ENCODE measurements at places on chromosomes 4 and X.

DNA sequence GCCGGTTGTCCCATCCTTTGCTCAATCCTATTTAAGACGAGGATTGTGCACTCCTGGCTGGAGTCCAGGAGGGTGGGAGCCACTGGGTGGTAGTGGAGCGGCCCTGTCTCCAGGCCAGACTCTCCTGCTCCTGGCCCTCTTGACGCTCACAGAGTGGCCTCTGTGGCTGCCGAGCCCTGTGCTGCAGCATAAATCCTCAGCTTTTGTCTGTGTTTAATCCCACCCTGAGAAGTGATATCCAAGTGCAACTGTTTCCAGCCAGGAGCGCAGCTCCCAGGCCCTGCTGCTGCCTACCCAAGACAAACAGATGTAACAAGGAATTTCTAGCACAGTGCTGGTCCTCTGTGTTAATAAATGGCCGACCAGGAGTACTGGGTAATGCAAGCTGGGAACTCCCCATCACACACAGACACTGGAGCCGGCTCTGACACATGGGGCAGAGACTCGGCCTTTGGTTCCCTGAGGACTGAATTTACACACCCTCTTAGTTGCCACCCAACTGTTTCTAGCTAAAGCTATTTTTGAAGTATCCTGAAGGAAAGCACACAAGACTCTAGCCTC lies 85.3 kb downstream of the GATB start:
- DNase-seq = no peak

DNA sequence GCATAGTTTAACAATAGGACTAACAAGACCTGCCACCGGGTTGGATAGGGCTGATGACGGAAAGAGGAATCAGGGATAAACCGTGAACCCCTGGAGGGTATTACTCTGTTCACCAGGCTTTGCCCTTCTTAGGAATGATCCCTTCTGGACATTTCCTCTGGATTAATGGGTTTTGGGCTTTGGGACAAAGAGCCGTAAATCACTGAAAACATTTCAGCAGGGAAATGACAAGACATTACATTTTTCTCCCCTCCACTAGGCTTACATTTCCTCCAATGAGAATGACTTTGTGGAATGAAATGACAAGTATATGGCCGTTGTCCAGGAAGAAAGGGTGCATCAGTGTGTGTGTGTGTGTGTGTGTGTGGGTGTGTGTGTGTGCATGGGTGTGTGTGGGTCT lies 25.9 kb upstream of the RBPJ start:
- DNase-seq = no peak

DNA sequence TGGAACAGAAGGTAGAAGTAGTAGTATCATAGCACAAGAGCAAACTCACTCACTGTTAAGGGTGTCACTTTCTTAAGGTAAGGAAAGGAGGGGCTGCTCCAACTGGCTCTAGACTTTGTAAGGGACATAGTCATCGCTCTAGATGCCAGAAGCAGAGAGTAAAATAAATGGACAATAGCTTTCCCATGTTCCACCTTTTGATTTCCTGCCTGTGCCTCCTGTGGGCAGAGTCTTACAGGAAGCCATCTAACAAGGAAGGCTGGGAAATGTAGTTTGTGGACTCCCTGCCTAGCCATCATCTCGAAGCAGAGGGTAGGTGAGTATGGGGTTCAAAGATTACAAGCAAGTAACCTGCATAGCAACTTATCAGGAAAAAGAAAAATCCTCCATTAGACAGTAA lies 1.7 kb upstream of the METTL14 start:
- no peak for DNase-seq

GRCh38 chrX:11555759-11556158 lies 110.0 kb downstream of the ARHGAP6 start:
- DNase-seq = no peak

DNA sequence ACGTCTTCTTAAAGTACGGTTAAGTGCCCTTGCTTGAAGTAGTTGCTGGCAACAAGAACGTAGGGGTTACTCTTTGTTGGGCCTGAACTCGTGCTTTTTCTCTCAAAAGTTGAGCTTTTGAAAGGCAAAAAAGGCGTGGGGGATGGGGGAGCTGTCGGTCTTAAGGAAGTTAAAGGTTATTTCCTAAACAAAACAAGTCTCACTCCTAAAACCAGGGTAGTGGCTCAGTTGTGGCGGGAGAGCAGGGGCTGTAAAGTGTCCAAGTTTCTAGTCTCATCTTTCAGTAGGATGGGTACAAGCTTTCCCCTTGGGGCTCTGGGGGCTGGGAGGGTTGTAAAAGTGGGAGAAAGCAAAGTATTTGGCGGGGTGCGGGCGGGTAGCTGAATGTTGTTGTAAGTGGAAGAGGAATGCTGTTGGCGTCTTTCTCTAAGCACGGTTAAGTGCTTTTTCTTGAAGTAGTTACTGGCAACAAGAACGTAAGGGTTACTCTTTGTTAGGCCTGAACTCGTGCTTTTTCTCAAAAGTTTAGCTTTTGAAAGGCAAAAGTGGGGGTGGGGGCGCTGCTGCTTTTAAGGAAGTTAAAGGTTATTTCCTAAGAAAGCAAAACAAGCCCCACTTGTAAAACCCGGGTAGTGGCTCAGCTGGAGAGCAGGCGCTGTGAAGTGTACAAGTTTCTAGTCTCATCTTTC lies 904 bp upstream of the WDR1 start:
- peak; percentile 46 for DNase-seq

- peak; percentile 23 for DNase-seq
Observed at GRCh38 chr4:92299152-92299551, 4.6 kb upstream of the GRID2 start.

DNA sequence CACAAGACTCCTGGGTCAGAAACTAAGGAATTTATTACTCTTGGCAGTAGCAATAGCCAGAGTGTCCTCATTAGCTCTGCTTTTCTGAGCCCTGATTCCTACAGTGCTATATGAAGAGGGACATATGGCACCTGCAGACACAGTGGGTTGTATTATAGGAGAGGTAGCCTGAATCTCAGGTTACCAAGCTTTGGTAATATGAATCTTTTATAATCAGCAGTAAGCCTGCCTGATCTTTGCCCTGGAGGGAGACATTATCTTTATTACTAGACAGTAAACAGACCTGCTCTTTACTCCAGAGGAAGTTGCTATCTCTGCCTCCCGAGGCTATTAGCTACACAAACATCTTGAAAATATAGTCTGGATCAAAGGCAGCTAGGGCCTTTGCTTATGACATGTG lies 62.5 kb upstream of the HOPX start:
- no peak for DNase-seq

DNA sequence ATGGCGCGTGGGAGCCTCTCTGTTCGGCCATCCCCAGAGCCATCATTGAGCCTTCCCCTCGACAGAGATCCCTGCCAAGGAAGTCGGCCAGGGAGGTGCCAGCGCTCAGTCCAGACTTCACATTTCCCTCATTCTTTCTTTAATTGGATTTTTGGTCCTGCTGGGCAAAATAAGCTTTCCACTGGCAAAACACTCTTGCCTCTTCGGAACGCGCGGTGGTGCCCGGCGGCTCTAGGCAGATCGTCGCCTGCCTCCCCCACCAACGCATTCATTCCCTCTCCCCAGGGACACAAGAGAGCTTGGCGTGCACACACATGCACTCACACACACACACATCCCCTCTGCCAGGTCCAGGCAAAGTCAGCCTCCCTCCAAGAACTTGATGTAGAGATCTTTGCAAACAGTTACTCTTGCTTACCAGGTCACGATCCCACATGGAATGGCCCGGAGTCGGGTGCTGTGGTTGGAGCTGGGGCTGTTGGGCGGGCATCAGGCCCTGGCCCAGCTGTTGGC lies 257.1 kb downstream of the BCOR start:
- DNase-seq = no peak

DNA sequence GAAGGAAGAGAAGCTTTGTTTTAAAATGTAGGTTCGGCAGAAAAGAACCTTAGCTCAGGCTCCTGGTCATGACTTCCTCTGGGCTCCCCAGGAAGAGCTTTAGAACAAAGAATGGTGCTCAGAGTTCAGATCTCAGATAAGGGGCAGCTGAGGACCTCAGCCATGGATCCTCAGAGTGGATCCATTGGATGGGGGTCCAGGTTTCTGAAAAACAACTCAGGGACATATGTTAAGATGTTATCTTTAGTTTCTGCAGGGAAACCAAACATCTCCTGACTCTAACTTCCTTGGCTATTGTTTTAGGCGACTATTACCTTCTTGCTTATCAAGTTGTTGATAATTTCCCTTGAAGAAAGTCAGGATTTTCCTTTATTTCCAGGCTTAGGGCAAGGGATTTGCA lies 5.4 kb downstream of the EVC start:
- no peak for DNase-seq

DNA sequence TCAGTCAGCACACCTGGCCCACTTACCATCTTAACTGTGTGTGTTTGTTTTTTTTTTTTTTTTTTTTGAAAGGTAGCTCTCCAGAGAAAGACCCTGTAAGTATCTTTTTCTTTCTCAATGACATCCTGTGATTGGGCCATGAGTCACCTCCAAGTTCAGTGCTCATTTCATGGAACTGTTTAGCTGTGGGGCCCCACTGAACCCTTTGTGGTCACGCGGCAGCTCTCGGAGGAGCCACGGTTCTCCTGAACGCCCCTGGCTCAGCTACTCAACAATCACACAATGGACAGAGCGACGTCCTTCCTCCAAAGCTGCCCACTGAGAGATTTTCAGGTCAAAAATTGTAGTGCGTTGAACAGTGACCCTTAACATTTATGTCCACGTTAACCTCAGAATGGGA lies 14.2 kb upstream of the IL3RA start:
- no peak for DNase-seq

DNA sequence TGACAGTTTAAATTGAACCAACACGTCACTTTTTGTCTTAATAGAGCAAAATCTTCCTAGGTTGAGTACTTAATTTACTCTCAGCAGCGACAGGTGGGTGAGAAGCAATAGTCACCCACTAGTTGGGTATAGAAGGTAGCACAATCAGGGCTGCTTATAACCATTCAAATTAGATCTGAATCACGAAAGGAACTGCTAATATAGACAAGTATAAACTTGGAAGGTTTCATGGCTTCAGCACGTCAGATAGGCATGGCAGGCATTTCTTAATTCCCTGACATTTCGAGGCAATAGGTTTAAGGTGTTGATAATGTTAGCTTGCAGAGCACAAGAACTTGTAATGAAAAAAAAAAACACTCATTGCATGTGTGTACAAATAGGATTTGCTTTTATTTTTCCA lies 853.4 kb downstream of the PCDH7 start:
- DNase-seq = no peak

GRCh38 chr4:145480257-145480656 lies 1.4 kb upstream of the SMAD1 start:
- DNase-seq = no peak

DNA sequence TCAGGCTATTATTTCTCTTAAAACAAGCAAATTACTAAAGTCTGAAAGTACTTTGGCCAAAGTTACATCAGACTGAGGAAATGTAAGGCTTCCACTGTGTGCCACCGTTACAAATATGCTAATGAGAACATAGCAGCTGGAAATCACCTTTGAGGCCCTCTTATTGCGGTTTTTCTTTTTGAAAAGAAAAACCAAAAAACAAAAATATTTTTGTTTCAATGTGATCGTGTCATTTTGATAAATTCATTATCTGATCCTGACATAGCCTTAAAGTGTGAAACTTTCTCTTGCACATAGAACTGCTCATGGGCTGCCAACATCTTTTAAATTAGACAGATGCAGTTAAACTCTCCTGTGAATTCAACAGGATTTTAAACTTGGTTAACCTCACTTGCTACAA lies 2.8 kb upstream of the TIFA start:
- DNase-seq = no peak

DNA sequence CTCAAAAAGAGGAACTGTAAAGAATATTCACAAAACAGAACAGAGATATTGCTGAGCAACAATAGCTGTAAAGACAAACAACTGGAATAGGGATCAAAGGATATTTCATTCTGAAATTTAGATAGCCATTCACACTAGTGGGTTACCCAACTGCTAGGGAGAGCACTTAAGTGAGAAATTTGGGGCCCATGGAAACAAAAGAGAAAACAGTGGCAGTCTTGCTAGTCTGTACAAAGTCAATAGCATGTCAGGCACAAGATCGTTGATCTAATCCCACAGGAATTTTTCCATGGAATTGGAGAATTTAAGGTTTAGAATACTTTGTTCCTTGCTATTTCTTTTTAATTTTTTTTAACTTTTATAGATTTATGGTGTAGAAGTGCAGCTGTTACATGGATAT lies 467.0 kb downstream of the PCDH18 start:
- peak; percentile 57 for DNase-seq

GRCh38 chr4:83679692-83680091 lies 143.8 kb downstream of the GPAT3 start:
- no peak for DNase-seq

GRCh38 chr4:139633195-139633594 lies 32.4 kb upstream of the MGST2 start:
- no peak for DNase-seq

DNA sequence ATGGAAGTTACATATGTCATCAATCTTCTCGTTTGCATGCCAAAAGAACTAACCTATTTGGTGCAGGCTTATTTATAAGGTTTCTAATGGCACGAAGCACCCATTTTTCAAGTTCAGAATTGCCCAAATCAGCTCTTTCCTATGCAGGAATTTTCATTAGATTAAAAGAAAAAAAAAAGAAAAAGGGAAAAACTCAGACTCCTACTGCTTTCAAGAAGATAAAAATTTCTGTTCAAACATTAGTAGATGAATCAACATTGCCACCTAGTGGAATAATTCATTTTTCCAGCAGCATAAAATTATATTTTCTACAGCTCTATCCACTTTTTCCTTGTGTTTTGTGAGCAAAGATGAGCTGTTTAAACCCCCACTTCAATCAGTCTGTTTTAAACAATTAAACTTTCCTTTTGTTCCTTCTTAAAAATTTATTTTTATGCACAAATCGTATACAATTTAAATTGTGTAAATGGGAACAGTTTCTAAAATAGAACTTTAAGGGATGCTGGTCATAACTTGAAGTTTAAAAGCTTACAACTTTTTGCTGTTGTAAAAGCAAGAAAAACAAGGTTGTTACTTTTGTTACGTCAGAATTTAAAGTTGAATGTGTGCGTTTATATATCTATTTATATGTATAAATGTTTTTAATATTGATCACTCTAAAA lies 309.9 kb downstream of the ARAP2 start:
- peak; percentile 49 for DNase-seq

DNA sequence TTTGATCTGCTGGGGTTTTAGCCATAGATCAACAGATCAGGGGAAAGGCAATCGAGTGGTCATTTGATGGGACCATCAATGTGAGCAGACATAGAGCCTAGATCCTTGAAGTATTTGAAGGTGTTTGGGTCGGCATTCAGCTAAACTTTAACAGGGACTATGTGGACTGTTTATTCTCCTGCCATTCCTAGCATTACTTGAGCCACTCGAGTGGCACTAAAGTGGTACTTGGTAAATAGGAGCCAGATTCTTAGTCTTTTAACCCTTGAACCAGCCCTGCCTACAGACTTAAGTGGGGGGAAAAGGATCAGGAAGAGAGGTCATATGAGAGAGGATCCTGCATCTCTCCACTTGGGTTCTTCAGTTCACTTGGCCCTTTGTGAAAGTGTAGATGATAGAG lies 3.8 kb downstream of the MSN start:
- DNase-seq = no peak

All from astrocyte of the spinal cord (primary cell).